ENCODE measurements at places on chromosomes 13 and 19.

GRCh38 chr19:42174958-42175734 lies 42.3 kb downstream of the DEDD2 start:
- no peak for DNase-seq

DNA sequence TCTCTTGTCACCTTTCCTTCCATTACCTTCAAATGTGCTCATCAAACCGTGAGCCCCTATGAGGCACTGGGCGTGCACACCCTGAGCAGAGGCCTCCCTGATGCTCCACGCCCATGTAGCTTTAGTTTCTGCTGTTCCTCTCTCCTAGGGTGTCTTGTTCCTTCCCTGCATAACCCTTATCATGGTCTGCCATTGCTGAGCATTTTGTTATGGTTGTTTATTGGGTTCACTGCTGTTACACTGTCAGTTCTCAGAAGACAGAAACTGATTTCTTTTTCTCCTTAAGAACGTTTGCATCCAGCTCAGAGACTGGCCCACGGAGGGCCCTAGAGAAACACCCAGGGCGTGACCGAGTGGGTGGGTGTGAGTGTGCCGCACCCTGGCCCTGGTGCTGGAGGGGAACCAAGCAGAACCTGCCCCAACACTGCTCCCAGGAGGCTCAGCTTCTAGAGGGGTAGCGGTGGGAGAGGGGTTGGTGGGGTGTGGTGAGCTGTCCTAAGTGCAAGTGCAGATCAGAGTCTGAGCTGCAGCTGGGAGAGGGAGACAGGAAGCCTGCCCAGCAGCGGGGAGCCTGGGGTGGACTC lies 61.4 kb upstream of the URI1 start:
- DNase-seq: no peak

DNA sequence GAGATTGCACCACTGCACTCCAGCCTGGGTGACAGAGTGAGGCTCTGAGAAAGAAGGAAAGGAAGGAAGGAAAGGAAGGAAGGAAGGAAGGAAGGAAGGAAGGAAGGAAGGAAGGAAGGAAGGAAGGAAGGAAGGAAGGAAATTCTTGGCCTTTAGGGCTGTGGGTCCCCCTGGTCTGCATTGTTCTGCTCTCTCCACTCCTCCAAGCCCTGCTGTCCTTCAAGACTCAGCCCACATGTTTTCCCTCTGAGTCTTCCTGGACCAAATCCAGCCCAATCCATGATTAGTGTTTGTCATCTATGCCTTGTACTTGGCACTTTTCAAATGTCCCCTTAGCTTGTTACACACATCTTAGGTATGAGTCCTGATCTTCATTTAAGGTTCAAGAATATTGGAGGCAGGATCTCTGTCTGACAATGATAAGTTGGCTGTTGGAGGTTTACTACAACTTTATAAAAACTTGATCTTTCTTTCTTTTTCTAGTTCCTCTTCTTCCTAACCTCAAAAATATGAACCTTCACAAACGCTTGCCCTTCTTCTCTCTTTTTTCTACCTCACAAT lies 48.8 kb upstream of the INTS6 start:
- no peak for DNase-seq

DNA sequence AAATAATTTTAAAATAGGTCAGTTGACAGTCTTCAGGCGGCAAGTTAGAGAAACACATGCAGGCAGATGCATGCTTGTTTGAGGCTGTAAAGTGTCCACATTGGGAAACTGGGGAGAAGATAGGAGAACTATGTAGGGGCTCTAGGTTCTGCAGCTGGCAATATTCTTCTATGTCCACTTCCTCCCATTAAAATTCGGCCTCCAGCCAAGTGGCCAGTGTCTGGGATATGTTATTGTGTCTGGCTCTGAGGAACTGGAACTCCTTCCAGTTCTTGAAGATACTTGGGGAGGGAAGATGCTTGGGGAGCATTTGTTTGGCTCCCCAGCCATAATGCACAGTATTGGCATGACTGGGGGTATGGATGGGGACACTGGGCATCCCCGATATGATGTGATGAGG lies 20.9 kb upstream of the KLF2 start:
- DNase-seq: no peak

GRCh38 chr13:83943530-83944279 lies 61.4 kb upstream of the SLITRK1 start:
- no peak for DNase-seq

- no peak for DNase-seq
Measured at GRCh38 chr13:69980799-69981198, 126.8 kb upstream of the ATXN8OS start.

DNA sequence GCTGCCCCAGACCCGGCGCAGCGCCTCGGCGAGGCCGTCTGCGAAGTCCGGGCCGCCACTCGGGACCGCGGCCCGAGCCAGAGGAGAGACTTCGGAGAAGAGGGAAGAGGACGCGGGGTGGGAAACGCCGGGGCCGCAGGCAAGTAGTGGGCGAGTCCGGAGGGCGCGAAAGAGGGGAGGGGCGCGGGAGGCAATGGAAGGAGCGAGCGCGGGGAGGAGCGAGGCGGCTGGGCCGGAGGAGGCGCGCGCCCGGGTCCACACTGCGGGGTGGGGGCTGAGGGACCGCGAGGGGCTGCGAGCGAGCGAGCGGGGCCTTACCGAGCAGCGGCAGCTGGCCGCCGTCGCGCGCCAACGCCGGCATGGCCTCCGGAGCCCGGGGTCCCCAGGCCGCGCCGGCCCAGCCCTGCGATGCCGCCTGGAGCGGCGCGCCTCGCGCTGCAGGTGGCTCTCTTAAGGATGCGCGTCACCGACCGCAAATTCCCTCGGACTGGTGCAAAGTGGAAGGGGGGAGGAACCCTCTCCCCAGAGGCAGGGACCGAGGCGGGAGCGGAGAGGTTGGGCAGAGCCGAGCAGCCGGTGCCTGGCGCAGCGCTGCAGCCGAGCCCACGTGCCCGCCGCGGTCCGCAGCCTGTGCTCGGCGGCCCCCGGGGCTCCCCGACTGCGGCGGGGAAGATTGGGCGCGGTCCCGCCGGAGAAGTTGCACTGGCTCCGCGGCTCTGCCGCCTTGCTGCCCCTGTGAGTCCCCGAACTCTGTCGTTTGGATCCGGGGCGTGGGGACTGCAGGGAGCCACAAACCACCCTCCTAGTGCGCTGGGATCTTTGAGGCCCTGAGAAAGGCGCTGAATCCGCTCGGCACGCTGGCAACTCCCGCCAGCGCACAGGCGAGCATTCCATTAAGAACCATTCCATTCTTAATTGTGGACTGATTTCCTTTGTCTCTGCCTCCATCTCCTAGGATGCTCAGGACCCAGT lies at the start of gene FLT3:
TSS of gene FLT3 (minus strand) at position 427 of the 972 bp plus-strand sequence. CDS start at position 361, 66 bp downstream.
- peak; percentile 67 for DNase-seq

DNA sequence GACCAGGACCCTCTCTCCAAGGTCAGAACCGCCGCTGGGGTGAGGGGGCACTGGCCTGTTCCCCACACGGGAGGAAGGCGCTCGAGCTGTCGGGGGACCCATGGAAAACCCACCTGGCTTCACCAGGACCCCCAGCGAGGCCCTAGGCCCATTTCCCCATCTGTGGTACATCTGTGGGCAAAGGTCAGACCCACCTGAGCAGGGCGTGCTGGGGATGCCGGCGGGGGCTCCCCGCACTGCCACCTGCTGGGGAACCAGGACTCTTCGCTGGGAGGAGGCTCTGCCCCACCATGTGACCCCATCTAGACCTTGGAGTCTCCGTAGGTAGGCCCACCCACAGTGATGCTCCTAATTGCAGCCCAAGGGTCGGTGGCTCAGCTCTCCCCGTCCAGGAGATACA lies 511 bp downstream of the WDR88 start:
- no peak for DNase-seq
